Activated CD8-positive, alpha-beta memory T cell treated with anti-CD3 and anti-CD28 coated beads, Interleukin-2, amount 10 ng/mL, durations not matched to agents 7 days and 5 days (primary cell): ENCODE measurements at places on chromosomes 13 and 19. TPM values are rescaled to one million over a fixed set of nuclear protein-coding genes. Genes with fewer than 3 reads are reported as not detected.

TEX26 gene
- total RNA-seq = not detected

TSSK6 gene
- total RNA-seq = 4.2 TPM

LGALS4 gene
- total RNA-seq = 1.4 TPM

ZNF556 gene
- total RNA-seq = not detected

ZNF414 gene
- total RNA-seq = 23.8 TPM

GDF15 gene
- not detected for total RNA-seq

NRTN gene
- not detected for total RNA-seq

CAPN12 gene
- total RNA-seq = 17.5 TPM

DNA sequence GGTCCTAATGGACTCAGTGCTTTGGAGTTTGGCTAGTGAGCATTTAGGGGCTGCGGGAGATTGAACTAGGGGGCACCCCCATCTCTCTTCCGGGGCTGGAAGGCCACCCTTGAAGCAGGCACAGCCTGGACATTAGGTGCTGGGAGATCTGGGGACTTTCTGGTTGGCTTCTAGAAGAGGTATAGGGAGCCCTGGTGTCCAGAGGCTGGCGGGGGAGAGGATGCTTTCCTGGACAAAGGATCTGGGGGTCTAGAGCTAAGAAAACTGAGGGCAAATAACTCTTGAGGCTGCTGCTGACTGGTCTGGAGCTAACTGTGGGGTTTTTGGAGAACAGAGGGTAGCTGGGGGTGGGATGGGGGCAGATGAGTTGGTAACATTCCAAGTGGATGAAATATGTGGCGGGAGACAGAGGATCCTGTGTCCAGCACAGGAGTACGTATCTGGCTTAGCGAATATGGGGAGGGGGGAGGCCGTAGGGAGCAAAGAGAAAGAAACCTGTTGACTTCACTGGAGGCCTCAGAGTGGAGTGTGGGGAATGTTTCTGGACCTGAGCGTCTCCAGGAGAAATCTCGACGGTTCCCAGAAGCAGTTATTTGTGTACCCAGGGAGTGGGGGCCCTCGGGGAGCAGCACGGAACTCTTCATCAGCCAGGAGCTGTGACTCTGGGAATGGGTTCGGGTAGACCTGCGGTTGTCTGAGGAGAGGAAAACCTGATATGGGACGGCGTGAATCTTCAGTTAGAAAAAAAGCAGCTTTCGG lies 1.4 kb downstream of the HNRNPUL1 start:
- peak; percentile 45 for DNase-seq
- no peaks in the 10 kb centered on the region for H3K27me3 ChIP-seq
- peak overlapping the region; percentile 99 for H3K27ac ChIP-seq
- H3K4me3 ChIP-seq = peak overlapping the region; percentile 79
- peaks cover 36% of the 10 kb centered on the region for H3K4me1 ChIP-seq

GRCh38 chr19:6459262-6460098 lies at the start of gene SLC25A23:
Gene SLC25A23, minus strand, starts transcription at chr19:6459792. Its CDS starts 164 bp downstream, at chr19:6459628.
- peaks cover 19% of the 10 kb centered on the region for H3K36me3 ChIP-seq
- peak within 1 kb of the TSS; percentile 85 for H3K4me3 ChIP-seq
- H3K4me1 ChIP-seq = peaks cover 19% of the 10 kb centered on the region
- peak; percentile 79 for DNase-seq
- peak within 1 kb of the TSS; percentile 79 for H3K27ac ChIP-seq
- H3K27me3 ChIP-seq = no peaks in the 10 kb centered on the region

DNA sequence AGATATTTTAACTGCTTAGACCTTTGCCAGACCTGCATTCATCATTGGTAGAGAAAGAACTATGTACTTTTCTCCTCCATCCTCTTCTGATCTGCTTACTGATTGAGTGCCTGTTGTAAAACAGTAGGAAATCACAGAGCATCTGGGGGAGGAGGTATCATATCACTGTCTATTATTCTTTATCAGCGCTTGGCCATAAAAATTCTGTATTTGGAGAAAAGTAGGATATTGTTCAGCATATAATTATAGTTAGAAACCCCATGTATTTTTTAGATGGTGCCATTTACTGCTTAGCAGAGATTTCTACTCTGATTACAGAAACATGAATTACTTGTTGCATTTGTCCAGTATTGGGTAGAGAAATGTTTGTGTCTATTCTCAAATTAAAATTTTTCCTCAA lies 62.4 kb downstream of the URI1 start:
- no peak for DNase-seq
- H3K4me1 ChIP-seq = peaks cover 37% of the 10 kb centered on the region
- H3K27me3 ChIP-seq = no peaks in the 10 kb centered on the region
- no peak overlapping the region for H3K4me3 ChIP-seq
- H3K36me3 ChIP-seq = peaks cover 56% of the 10 kb centered on the region
- H3K27ac ChIP-seq = no peak overlapping the region

GRCh38 chr13:30738526-30739236 lies 3.3 kb downstream of the ALOX5AP start:
- peaks cover 56% of the 10 kb centered on the region for H3K36me3 ChIP-seq
- no peaks in the 10 kb centered on the region for H3K27me3 ChIP-seq
- H3K4me3 ChIP-seq = peak overlapping the region; percentile 91
- H3K4me1 ChIP-seq = peaks cover 77% of the 10 kb centered on the region
- no peak for DNase-seq

DNA sequence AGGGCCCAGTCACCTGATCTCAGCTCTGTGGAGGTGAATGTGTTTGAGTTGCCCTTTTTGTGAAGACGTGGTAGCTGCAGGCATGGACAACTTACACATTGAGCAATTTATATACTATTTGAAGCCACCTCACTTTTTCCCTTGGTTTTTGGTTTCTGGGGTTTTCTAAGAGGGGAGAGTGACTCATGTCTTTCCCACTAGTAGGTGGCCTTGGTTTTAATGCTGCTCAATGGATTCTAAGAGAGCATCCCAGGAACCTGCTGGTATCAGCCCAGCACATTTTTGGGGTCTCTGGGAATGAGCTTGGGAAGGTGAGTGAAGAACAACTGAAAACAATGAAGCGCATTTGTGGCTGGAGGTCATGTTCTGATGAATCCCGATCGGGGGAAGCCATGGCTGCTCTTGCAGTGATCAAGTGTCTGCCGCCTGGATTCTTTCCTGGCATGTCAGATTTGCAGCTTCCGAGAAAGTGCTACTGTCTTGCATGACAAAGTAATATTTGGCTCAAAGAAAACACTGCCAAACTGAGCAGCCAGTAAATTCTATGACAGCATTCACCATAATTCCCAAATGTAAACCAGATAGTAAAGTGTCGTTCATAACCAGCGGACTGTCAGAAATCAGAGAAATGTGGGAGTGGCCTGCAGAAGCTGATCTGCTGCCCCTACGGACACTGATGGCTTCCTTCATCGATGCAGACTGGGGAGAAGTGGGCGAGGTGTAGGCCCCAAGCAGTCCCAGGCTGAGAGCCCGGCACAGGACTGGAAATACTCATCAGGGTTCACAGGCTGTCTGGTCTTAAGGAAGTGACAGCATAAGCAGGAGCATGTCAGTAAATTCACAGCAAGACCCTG lies 98.7 kb downstream of the COL4A2 start:
- DNase-seq = no peak
- peaks cover 53% of the 10 kb centered on the region for H3K27me3 ChIP-seq
- H3K4me3 ChIP-seq = no peak overlapping the region
- no peaks in the 10 kb centered on the region for H3K36me3 ChIP-seq
- no peaks in the 10 kb centered on the region for H3K4me1 ChIP-seq

DNA sequence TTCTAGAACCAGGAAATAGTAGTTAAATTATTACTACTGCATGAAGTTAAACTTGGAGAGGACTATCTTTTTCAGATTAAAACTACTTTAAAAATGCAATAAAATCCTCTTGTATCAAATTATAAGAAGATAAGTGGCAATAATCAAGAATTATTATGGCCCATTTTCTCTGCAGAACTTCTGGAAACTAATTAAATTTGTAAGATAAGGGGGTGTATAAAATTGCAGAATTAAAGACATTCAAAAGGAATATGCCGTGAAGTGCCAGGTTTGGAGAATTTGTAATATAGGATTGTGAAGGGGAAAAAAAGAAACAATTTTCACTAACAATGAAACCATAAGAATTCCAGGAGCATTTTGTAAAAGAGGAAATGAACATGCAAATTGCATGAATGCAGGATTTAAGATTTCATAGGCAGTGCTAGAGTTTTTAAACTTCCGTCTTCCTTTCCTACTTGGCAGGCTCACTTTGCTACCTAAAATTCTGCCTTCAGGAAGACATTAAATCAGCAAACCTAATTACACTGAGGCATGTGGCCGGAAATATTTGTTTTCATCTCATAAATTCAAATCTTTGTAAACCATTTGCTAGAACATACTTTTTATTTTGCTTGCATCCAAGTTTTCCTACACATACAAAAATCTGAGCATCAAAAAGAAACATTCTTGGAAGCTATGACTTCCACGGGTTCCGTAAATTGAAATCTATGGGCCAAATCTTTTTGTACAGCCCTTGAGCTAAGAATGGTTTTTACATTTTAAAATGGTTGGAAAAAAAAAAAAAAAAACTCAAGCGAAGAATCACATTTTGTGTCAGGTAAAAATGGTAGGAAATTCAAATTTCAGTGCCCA lies 166.9 kb downstream of the DCLK1 start:
- H3K4me1 ChIP-seq = no peaks in the 10 kb centered on the region
- DNase-seq = no peak
- H3K4me3 ChIP-seq = no peak overlapping the region
- no peaks in the 10 kb centered on the region for H3K27me3 ChIP-seq
- no peak overlapping the region for H3K27ac ChIP-seq

DNA sequence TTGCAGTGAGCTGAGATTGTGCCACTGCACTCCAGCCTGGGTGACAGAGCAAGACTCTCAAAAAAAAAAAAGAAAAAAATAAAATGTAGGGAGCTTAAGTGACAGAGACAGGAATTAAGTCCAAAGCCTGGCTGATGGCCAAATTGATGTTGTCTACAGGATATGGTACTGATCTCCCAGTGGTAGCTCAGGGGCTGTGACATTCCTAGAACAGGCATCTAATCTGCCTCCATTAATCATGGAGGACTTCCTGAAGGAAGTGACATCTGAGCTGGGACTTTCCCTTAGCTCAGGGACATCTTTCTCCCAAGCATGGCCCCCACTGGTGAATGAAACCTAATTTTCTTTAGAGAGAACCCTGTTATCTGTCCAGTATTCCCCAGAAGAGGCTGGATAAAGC lies 11.4 kb upstream of the EDDM13 start:
- H3K27ac ChIP-seq = no peak overlapping the region
- H3K4me3 ChIP-seq = no peak overlapping the region
- H3K36me3 ChIP-seq = no peaks in the 10 kb centered on the region
- no peak for DNase-seq

- no peak overlapping the region for H3K4me3 ChIP-seq
- peaks cover 11% of the 10 kb centered on the region for H3K4me1 ChIP-seq
- no peak for DNase-seq
These were observed 62.0 kb upstream of the PDCD5 start for GRCh38 chr19:32519023-32519422.

DNA sequence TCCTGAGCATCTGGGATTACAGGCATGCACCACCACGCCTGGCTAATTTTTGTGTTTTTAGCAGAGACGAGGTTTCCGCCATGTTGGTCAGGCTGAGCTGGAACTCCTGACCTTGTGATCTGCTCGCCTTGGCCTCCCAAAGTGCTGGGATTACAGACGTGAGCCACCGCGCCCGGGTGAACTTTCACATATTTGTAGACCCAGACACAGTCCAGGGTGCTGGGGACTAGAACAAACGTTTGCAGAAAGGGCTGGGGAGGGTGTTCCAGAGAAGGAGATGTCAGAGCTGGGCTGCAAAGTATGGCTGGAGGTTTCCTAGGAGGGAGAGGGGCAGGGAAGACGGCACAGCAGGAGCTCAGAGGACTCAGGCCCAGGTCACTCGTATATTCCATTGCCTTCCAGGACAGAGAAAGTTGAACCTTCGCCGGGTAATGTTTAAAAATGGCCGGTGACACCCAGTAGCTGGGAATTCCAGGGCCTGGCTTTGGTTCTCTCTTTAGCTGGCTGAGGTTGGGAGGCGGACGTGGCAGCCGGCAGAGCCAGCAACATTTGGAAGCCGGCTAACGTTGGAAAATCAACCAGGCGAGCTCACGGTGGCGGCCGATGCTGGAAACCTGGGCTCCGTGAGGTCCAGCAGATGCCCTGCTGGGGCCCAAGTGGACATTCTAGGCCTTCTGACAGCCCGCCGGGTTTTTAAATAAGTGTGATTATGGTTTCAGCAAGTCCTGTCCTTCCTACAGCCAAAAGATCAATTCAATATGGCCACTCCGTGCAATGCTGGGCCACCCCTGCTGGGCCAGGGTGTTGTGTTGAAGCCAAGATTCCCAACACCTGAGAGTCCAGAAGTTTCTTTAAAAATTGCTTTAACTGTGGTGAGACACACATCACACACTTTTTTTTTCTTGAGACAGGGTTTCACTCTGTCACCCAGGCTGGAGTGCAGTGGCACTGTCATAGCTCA lies 41.5 kb downstream of the NFIC start:
- H3K36me3 ChIP-seq = no peaks in the 10 kb centered on the region
- no peaks in the 10 kb centered on the region for H3K27me3 ChIP-seq
- no peak for DNase-seq
- H3K4me1 ChIP-seq = no peaks in the 10 kb centered on the region

DNA sequence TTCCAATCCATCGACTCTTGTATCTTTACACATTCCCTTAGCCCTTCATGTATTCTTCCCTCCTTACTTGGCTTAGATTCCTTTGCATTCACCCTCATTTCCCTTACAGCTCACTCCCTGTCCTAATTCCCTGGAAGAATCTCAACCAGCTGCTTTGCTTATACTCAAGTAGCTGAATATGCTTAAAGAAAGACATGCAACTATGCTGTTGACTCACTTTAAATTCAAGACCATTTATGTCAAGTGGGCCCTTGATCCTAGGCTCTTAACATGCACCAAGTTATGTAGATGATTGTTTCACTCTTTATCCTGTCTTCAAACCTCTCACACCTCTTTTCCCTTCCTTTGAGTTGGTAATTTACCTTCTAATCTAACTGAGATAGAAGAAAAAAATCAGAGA lies 7.4 kb downstream of the CCDC122 start:
- no peaks in the 10 kb centered on the region for H3K4me1 ChIP-seq
- H3K36me3 ChIP-seq = no peaks in the 10 kb centered on the region
- no peak for DNase-seq
- H3K27me3 ChIP-seq = no peaks in the 10 kb centered on the region

DNA sequence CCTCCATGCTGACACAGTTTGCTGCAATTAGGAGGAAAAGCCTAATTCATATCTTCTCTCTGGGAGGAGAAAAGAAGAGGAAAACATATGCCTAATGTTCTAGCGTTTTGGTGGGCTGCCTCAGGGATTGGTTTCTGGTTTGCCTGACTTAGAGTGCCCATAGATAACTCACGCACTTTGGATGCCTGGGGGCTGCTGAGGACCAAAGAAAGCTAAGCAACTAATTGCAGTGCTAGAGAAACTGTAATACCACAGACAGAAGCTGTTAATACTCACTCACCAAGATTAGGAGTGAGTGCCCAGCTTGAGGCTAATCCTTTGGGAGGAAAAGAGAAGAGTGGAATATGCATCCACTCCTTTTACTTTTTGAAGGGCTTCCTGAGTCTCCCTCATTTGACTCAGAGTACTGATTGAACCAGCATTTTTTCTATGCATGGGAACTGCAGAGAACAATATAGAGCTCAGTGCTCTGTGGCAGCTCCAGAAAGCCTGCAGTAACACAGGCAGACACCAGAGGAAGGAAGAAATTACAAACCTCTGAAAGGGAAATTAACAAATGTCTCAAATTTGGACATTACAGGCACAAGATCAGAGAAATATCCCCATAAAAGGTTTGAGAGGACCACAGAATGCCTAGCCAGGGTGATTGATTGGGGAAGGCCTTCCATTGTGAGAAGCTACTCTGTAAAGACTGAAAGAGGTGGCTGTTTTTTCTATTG lies 666.4 kb downstream of the OLFM4 start:
- no peak overlapping the region for H3K4me3 ChIP-seq
- no peaks in the 10 kb centered on the region for H3K36me3 ChIP-seq
- no peak overlapping the region for H3K27ac ChIP-seq
